ENCODE measurements at places on chromosomes 6 and 20.

GRCh38 chr6:33205191-33206026 is 954 bp downstream of the HSD17B8 start:
- DNase-seq: no peak
- peaks cover 72% of the 10 kb centered on the region for H3K4me1 ChIP-seq
- H3K27me3 ChIP-seq: no peaks in the 10 kb centered on the region
- peak overlapping the region; percentile 92 for H3K27ac ChIP-seq
- H3K4me3 ChIP-seq: peak overlapping the region; percentile 68

DNA sequence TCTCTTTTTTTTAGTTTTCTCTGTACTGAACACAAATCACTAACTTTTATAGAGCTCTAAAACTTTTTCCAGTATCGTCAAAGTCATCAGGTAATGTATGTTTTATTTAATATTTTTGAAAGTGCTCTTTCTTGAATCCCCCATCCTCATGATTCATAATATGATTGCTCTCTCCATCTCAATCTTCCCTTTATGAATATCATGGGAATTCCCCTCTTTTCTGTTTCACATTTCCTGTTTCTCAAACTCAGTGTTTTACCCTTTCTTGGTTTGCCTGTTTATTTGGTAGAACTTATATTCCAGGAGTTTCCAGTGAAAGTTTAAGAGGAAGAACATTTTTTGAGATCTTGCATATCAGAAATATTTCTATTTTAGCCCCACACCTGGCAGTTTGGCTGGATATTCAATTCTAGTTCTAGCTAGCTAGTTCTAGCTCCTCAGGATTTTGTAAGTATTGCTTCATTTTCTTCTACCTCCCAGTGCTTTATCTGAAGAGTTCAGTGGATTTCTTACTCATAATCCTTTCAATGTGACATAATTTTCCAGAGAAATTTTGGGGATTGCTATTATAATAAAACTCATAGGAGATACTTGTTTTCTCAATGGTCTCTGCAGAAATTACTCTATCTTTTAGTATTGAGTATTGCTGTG is 6.1 kb upstream of the C6orf58 start:
- no peaks in the 10 kb centered on the region for H3K36me3 ChIP-seq
- no peak overlapping the region for H3K27ac ChIP-seq
- no peaks in the 10 kb centered on the region for H3K27me3 ChIP-seq
- no peak overlapping the region for H3K4me3 ChIP-seq
- peaks cover 6% of the 10 kb centered on the region for H3K4me1 ChIP-seq

DNA sequence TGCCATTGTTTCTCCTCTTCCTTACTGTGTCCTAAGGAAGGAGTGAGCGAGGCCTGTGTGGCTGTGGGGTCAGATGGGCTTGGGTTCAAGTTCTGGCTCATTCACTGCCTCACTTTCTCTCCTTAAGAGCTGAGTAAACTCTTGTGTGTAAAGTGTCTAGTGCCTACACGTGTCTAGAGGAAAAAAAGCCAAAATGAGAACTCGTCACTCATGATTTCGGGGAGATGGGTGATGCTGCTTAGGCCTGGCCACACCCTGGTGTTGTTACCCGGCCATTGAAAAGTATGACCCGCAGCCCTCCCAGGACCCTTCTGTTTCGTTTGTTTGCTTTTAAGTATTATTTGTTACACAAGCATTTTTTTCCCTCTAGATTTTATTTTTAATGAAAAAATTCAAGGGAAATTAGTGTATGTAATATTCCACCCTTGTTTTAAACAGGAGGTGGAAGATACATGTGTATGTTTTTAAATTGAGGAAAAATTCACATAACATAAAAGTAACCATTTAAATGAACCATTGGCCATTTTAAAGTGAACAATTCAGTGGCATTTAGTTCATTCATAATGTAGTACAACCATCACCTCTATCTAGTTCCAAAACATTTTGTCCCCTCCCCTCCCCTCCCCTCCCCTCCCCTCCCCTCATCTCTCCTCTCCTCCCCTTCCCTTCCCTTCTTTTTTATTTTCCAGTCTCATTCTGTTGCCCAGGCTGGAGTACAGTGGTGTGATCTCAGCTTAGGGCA is 71.0 kb downstream of the CEBPB start:
- H3K4me1 ChIP-seq: peaks cover 16% of the 10 kb centered on the region
- H3K27me3 ChIP-seq: no peaks in the 10 kb centered on the region
- DNase-seq: no peak
- no peaks in the 10 kb centered on the region for H3K36me3 ChIP-seq
- H3K27ac ChIP-seq: peak overlapping the region; percentile 41

DNA sequence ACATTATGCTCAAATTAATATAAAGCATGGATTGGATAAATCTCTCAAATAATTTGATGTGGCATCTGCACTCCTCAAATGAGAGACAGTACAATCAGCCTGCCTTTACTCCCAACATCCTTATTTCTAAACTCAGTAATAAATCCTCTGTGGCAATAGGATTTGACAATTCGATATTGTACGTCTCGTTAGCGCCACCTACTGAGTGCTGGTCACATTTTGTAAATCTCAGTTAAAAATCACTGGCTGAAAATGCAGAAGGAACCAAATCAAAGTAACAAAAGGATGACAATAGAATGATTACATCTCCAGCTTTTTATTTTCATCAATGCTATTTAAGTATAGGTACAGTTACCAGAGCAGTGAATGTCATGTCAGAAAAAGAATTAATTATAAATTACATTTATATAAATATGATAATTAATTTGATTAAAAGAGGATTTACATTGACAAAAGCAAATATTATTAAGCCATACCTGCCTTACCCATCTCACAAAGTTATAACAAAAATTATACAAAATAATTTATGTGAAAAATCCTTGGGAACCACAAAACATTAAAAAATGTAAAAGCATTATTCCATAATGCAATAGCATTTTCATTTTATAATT is 20.2 kb upstream of the GJE1 start:
- H3K36me3 ChIP-seq: no peaks in the 10 kb centered on the region
- H3K27me3 ChIP-seq: no peaks in the 10 kb centered on the region
- no peak overlapping the region for H3K4me3 ChIP-seq
- peak; percentile 74 for DNase-seq
- no peak overlapping the region for H3K27ac ChIP-seq
- H3K4me1 ChIP-seq: no peaks in the 10 kb centered on the region

DNA sequence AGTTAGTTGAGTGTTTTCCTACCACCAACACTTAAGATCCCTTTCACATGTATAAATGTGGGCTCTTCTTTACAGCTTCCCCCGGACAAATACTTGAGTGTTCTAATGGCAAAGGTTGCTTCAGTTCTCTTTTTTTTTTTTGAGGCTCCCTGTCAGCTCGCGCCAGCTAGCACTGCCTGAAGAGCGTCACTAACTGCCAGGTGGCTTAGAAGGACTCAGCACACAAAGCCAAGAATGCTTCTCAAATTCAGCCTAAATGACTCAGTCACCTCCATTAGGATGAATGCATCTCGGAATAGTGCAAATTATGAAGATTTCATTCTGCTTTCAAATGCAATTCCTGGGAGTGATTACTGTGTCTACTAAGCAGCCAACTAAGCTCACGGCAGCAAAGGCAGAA is 150.7 kb upstream of the BTBD3 start:
- no peaks in the 10 kb centered on the region for H3K4me1 ChIP-seq
- no peak for DNase-seq
- no peaks in the 10 kb centered on the region for H3K27me3 ChIP-seq
- H3K36me3 ChIP-seq: no peaks in the 10 kb centered on the region
- no peak overlapping the region for H3K4me3 ChIP-seq
- H3K27ac ChIP-seq: no peak overlapping the region

- no peaks in the 10 kb centered on the region for H3K27me3 ChIP-seq
- DNase-seq: no peak
- no peak overlapping the region for H3K27ac ChIP-seq
- H3K4me3 ChIP-seq: no peak overlapping the region
- H3K36me3 ChIP-seq: no peaks in the 10 kb centered on the region
Measured at GRCh38 chr20:54140927-54141566, 32.7 kb downstream of the CYP24A1 start.

DNA sequence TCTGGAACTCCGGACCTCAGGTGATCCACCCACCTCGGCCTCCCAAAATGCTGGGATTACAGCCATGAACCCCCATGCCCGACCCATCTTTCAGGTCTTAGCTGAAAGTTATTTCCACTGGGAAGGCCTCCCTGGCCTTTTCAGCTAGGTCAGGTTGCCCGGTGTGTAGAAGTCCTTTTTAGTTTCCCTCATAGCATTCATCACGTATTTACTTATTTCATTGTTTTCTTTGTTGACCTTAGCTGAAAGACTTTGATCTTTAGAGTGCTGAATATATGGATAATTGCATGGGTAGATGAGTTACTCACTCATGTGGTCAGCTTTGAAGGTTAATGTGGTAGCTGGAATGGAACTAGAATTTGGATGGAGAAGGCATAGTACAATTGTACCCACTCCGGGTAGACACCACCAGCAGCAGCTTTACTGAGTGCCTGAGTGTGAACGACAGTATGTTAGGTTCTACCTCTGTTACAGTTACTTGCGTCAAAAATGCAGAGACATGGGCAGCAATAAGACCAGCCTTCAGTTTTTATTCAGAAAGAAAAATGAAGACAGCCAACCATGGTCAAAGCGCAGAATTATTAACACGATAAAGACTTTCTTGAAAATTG is 9.1 kb downstream of the KIZ start:
- H3K4me1 ChIP-seq: no peaks in the 10 kb centered on the region
- no peak overlapping the region for H3K4me3 ChIP-seq
- H3K36me3 ChIP-seq: peaks cover 4% of the 10 kb centered on the region
- H3K27me3 ChIP-seq: no peaks in the 10 kb centered on the region
